ENCODE measurements at places on chromosomes 2 and 18.

DNA sequence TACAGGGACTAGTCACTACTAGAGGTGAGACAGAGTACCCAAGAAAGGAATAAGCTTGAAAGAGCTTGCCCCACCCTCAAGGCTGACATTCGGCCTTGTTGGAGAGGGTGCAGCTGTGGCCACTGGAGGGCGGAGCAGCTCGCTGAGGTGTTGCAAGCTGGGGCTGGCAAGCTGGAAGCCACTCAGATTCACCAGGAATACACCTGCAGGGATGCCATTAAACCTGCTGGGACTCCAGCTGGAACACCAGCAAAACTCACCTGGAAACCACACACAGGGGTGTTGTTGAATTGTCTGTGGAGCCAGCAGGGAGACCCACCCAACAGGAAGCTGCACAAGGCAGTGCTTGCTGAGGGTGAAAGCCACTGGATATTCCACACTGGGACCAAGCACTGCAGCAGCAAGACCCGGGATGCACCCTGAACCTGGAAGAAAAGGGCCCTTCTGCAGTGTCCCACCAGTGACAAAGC lies 26.1 kb downstream of the KCTD18 start:
- DNase-seq = peak; percentile 37

- no peak for DNase-seq
Measured at GRCh38 chr2:50042771-50043170, 888.5 kb upstream of the FSHR start.

DNA sequence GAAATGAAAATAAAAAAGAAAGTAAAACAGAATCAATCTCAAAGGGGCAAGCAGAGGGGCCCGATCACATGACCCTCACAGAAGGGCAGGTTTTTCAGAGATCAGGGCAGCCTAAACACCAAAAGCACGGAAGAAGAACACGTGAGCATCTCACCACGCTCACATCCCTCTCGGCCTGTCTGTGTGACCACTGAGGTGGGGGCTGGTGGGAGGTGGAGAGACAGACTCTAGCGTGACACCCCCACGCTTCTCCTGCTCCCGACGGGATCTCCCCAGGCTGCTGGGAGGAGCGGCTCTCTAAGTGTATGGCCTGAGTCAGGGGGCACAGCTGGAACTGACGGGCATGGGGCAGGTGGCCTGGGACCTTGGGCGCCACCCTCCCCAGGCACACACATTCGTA lies 23.5 kb upstream of the MTERF4 start:
- no peak for DNase-seq

DNA sequence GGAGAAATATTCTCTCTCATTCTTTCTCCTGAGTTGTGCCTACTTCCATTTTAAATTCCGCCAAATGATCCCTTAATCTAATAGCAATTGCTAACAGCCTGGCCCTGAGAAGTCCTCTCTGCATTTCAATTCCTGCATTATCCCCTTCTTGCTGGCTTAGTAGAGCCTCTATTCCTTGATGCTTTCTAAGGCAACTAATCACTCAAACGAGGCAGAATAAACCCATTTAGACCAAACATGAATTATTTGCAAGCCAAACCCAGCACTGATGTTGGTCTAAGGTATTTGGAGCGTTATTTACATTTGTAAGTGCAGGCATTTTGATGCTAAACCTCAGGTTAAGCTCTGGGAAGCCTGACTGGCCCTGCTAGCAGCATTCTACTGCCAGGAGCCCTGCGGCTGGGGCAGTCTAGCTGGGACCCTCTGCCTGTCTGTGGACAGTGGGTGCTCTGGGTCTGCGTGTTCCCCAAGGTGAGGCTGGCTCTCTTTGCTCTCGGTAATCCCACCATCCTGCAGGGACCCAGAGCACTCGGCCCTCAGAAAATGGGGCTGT lies 173.1 kb upstream of the HS6ST1 start:
- DNase-seq = no peak

DNA sequence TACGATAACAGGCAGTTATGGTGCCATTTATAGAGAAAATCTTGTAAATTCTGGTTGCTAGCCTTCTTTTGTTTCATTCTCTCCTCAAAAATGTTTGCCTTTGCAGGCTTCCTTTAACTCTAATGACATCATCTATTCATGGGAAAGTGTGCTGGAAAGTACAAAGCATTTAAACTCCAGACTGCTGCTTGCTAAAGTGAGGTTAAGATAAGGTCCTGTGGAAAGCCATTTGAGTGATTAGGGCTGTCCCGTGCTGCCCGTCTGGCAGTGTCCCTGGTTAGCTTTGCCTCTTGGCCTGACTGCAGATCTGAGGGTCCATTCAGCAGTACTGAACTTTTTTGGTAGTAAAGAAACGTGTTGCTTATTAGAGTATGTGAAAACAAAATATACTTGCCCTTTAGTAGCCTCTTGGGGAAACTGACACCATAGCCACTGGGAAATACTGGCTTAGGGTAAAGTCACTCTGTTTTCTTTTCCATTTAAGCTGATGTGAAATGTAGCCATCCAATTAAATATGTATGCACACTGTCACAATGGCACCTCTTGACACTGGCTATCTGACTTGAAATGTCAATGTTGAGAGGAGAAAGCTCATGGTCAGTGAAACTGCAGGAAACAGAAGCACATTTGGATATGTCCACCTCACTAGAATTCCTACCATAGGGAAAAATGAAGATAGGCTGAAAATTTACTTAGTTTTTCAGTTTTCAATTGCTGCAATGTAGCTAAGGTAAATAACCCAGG lies 321.5 kb downstream of the SLC8A1 start:
- peak; percentile 61 for DNase-seq

- DNase-seq = peak; percentile 36
Measured at GRCh38 chr2:61538920-61539520, 864 bp upstream of the XPO1 start.

DNA sequence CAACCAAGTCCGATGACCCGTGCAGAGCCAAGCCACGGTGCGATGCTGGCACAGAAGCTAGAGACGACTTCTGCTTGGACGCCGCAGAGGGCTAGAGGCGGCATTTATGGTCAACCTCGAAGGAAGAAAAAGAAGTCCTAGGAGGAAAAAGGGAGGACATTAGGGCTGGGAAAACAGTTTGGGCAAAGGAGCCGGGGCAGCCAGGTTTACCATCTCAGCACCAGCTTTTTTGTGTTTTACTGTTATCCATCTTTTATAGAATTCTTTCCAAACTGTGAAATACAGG lies 643 bp upstream of the DTNB start:
- DNase-seq = no peak

- DNase-seq = no peak
Measured at GRCh38 chr18:58970943-58971790, 106.5 kb downstream of the ZNF532 start.
